ENCODE measurements at places on chromosomes 11 and 22.

- DNase-seq: no peak
Observed at GRCh38 chr22:25407226-25407858, 157.1 kb upstream of the GRK3 start.

- no peak for DNase-seq
Observed at GRCh38 chr22:33932997-33933396, 12.7 kb upstream of the LARGE1 start.

- DNase-seq: no peak
Observed at GRCh38 chr11:124670732-124671131, 2.8 kb downstream of the SIAE start.

- DNase-seq: no peak
Observed at GRCh38 chr22:32725369-32725988, 76.0 kb upstream of the TIMP3 start.

GRCh38 chr11:76495019-76495418, 50.2 kb downstream of the EMSY start:
- no peak for DNase-seq

GRCh38 chr11:65489706-65490320, 9.0 kb upstream of the MALAT1 start:
- DNase-seq: no peak

DNA sequence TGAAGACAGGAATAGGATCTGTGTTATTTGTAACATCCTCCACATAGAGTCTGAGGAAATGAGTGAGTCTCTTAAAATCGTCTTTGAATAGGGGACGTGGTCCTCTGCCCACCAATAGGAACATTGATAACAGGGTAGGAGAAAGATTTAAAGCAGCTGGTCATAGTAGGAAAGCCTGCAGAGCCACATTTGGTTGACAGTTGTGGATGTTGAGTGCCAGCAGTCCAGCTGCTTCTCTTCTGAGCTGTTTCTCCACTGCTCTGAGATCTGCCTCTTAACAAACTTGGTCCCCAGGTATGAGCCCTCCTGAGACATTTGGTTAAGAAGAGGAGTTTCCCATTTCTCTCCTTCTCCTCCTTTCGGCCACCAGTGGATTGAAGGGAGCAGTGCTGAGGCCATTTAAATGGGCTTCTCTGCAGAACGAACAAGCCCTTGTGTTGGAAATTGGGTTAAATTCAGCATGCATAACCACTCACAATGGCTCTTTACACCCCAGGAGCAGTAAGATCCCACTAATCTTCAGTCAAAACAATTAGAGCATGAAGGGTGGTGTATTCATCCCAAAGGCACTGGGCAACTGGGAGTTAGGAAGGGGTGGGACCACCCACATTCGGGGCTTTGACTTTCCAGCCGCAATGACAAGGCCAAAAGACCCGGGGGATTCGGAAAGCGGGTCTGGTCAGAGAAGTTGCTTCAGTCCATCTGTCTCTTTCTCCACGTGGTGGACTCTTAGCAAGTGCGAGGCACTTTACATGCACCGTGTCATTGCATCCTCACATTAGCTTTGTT, 32.3 kb downstream of the MIAT start:
- DNase-seq: no peak

DNA sequence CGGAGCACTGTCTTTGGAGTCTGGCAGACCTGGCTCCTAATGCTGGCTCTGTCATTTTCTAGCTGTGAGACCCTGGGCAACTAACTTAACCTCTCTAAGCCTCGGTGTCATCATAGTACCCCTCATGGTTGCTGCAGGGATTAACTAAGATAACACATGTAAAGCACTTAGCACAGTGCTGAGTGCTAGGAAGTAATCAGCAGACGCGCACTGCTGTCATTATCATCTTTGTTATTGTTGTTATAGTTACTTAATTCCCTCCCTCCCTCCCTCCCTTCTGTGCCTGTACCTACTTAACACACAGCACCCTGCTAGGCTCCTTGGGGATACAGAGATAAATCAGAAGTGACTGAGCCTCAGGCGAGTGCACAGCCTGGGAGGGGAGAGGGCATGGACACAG, 104.7 kb upstream of the PITPNB start:
- DNase-seq: no peak

- no peak for DNase-seq
Observed at GRCh38 chr22:25645266-25645665, 80.8 kb downstream of the GRK3 start.

DNA sequence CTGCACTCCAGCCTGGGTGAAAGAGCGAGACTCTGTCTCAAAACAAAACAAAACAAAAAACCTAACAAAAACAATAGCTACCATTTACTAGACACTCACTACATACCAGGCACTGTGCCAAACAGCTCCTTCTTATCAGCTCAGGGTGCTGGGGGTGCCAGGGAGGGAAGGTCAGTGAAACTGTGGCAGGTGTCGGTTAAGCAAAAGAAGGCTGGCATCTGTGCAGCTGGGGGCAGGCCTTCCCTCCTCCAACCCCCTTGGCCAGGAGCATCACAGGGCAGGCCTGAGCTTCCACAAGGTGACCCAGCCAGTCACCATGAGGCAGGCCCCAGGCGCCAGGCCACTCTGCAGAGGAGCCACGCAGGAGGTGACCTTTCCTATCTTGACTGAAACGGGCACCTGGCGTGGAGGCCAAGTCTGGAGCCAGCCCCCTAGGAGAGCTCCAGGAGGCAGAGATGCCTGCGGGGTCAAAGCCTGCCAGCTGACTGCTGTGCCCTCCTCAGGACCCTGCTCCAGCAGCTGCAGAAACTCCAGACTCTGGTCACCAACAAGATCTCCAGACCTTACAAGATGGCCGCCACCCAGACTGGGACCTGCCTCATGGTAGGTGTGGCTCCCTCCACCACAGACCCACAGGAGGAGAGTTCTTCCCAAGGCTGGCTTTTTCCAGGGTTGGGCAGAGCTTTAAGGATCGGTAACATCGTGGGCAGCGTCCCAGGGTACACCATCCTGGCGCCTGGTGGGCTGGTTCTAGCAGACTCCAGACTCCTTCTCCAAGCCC, 31.3 kb upstream of the DGKZ start:
- DNase-seq: no peak

DNA sequence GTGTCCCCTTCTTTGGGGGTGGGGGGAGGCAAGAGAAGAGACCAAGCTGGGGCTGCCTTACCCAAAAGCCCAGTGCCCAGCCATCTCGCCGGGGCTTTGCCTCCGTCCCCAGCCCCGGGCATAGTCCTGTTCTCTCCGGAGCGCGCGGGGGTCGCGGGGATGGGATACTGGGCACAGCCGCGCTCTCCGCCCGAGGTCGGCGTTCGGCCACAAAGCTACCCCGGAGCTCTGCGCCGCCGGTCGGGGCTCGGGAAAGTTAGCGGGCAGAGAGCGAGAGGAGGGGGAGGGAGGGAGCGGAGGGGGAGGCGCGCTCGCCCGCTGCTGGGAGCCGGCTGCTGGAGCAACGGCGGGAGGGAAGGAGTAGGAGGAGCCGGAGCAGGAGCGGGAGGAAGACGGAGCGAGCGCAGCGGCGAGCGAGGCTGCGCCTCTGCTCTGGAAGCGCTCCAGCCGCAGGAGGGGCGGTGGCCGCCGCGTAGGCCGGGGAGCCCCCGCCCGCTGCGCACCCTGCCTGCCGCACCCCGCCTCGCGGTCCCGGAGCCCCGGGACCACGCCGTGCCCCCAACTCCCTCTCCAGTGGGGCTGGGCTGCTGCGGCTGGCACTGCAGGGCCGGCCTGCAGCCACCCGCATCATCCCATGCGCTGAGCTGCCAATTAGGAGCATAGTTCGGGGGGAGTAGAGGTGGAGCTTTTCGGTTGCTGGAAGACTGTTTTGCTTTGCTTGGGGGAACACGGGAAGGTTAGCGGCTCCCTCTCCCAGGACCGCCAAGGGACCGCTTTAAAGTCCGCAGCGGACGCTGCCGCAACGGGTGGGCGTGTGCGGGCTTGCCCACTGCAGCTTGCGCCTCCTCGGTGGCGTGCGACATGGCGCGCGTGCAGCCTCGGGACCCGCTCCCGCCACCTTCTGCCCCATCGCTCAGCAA, at the start of gene SCN4B:
Gene SCN4B (minus strand): TSS at position 272 of the 920 bp plus-strand sequence. CDS start 150 bp downstream, at position 122.
- DNase-seq: peak; percentile 23

DNA sequence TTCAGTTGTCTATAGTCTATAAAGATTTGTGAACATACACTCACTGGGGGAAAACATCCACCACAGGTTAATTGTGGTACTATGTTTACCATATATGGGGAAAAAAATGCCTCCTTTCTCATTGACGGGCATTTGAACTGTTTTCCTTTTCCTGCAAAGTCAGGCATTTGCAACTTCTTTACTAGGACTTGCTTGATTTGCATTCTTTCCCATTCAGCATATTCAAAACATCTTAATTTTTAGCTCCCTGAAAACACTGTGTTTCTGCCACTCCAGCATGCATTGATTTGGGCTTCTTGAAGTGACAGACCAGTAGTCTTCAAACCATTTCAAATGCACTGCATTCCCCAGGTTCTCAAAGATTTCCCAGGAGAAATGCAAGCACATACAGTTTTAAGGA, 67.6 kb downstream of the INSC start:
- no peak for DNase-seq

GRCh38 chr22:34897126-34897525, 168.8 kb upstream of the ISX start:
- DNase-seq: no peak

DNA sequence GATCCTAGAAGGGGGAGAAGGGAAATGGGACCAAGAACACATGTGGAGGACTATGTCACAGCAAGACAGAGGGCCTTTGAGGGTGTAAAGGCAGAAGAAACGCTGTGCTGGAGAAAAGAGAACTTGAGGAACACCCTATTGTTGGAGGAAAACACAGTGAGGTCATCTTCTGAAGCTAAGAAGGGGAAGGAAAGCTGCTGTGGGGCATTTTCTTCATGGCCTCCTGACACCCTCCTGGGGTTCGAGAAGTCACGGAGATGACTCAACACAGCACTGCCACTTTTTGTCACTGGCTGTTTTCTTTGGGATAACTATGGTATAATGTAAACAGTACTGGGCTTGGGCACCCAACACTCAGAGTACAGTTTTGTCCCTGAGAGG, 492.6 kb upstream of the CADM1 start:
- no peak for DNase-seq

- no peak for DNase-seq
Observed at GRCh38 chr22:31956360-31956759, 12.0 kb downstream of the YWHAH start.

DNA sequence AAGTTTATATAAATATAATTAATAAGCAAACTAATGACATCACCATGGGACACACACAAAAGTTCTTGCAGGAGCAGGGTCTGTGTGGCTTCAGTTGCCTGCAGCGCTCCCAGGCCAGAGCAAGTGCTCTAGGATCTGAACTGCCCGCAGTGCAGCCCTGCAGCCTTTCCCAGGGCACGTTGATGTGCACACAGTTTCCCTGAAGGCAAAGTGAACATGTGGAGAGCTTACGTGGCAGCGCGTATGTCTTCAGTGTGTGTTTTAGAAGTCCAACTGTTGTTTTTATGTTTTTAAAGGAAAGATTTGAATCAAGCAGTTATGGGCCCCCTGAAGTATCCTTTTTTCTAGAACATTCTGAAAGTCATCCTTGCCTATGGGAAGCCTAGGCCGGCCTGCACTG, 1.2 kb upstream of the TIGD3 start:
- no peak for DNase-seq

GRCh38 chr11:61885166-61885778, 6.1 kb downstream of the FADS3 start:
- DNase-seq: no peak

All from NCI-H1436 treated with DMSO at 0.1 percent for 48 hours (cell line).